ENCODE measurements at places on chromosomes 13 and 19.

- DNase-seq, result no peak
Observed at GRCh38 chr19:5086230-5086629, 117.3 kb downstream of the KDM4B start.

GRCh38 chr13:90898811-90899210, 448.7 kb upstream of the MIR17HG start:
- no peak for DNase-seq

- DNase-seq, result no peak
Observed at GRCh38 chr13:52931539-52932431, 83.3 kb upstream of the PCDH8 start.

GRCh38 chr13:99014522-99014921, 36.7 kb upstream of the DOCK9 start:
- DNase-seq, result no peak

GRCh38 chr19:35896643-35897040, 3.7 kb downstream of the NFKBID start:
- DNase-seq, result no peak

- no peak for DNase-seq
Observed at GRCh38 chr19:20969498-20969897, 46.4 kb downstream of the ZNF85 start.

DNA sequence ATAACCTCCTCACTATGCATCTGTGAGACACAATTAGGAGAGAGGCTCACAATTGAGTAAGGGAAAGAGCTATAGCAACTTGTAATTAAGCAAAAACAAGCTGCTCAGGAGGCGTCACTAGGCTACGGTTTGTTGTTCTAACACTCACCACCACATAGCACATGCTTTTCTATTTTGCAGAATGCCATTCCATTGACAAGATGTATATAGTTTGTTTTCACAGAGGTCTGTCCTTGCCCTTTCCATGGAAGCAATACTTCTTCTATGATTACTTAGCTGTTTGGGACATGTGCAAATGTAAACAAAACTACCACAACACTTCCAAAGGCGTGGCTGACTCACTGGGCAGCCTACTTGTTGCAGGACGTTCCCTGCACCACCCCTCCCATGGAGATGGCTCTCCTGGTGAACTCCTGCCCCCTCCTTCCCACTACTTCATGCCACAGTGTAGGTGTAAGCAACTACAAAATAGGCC, 33.9 kb upstream of the FAM216B start:
- DNase-seq, result no peak

DNA sequence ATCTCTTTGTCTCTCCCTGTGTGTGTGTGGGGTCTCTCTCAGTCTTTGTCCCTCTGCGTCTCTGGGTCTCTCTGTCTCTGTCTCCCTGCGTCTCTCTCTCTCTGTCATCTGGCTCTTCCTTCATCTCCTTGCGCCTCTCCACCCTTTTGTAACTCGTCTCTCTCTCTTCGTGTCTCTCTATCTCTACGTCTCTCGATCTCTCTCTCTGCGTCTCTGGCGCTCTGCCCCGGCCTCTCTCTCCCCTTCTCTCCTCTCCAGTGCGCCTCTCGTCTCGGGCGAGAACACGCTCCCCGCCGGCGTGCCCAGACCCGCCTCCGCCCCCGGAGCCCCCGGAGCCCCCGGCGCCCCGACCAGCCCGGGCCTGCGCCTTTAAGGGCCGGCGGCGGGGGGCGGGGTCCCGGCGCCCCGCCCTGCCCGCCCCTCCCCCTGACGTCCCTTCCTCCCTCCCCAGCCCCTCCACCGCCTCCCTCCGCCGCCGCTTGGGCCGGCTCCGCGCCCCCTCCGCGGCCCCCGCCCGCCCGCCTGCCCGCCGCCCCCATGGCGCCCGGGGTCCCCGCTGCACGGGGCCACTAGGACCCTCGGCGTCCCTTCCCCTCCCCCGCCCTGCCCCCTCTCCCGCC, at the start of gene MARK4:
TSS of gene MARK4 (plus strand) at position 440 of the 620 bp plus-strand sequence. CDS start 318 bp downstream, outside the sequence.
- DNase-seq, result peak; percentile 26

DNA sequence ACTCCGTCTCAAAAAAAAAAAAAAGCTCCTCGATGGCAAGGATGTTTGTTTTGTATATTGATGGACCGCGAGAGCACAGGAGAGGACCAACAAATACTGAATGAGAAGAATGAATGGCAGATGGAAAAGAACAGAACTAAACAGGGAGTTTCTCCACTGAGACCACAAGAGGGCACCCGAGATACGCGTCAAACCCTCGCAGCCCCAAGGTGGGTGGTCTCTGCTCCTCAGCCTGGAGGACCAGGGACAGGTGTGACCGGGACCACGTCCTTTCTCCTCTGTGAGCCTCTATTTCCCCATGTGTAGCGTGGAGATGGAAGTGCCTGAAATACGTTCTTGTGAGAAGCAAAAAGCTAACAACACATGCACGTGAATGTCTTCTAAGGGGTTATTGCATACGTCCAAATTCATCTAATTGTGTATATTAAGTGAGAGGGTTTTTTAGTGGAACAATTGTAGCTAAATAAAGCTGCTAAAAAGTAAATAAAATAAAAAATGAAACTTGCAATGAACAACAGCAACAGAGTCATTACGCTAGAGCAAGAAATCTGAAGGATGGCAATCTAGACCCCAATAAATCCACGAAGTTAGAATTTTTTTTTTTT, 8.3 kb upstream of the CDC42EP5 start:
- no peak for DNase-seq

DNA sequence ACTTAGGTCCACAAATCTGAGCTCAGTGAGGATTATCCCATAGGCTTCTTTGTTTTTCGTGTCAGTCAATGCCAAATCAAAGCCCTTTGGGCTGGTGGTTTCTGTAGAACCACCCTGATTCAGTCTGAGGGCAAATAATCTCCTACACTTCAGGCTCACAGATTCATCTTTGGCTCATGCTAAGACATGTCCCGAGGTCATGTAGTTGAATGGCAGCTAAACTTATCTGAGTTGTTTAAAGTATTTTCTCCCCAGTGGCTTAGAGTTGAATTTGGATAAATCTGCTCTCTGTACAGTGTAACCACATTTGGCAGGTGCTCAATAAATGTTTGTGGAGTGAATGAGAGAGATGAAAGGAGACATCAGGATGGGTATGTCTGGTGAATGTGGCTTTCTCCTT, 13.1 kb upstream of the SLC25A42 start:
- no peak for DNase-seq

GRCh38 chr19:15290166-15290565, 42.2 kb downstream of the BRD4 start:
- DNase-seq, result no peak

- no peak for DNase-seq
Observed at GRCh38 chr13:113862931-113863523, 849 bp downstream of the GAS6 start.

GRCh38 chr19:291561-292280, 518 bp upstream of the PLPP2 start:
- DNase-seq, result no peak

DNA sequence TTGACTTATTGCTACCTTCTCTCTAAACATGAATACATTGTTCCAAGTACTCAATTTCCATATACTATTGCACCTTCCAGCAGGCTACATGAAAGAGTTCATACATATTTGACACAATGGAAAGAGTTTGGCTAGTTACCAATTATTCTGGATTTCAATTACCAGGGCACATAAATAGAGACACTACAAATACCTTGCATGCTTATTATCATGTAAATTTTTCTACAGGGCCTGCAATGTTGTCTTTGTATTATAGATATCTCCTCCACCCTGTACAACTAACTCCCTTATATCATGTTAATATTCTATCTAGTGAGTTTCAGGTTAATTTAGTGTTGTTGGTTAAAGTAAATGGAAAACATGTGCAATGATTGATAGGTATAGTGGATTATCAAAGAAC, 540.7 kb upstream of the SLITRK5 start:
- no peak for DNase-seq

DNA sequence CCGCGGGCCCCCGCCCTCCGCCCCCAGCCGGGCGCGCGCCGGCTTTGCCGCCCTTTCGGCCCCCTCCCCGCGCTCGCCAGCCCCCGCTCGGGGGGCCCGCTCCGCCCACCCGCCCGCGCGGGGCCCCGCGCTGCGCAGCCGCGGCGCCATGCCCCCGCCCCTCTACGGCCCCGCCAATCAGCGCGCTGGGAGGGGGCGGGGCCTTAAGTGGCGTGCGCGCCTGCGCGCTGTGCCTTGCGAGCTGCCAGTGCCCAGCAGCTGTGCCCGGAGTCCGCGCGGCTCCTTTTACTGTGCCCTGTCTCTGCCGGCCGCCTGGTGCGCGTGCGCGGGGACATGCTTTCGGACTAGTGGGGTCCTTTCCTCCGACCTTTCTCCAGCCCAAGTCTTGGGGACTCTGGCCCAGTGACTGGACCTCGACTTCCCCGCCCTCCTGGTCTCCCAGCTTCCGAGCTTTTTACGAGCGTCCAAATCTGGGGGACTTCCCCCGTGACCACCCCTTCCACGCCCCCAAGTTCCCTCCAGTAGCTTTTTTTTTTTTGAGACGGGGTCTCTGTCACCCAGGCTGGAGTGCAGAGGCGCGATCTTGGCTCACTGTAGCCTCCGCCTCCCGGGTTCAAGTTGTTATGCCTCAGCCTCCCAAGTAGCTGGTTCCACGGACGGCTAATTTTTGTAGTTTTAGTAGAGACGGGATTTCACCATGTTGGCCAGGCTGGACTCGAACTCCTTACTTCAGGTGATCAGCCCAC, at the start of gene MBD3:
TSS of gene MBD3 (minus strand) at position 111 of the 746 bp plus-strand sequence. CDS start 234 bp downstream, outside the sequence.
- DNase-seq, result peak; percentile 91

DNA sequence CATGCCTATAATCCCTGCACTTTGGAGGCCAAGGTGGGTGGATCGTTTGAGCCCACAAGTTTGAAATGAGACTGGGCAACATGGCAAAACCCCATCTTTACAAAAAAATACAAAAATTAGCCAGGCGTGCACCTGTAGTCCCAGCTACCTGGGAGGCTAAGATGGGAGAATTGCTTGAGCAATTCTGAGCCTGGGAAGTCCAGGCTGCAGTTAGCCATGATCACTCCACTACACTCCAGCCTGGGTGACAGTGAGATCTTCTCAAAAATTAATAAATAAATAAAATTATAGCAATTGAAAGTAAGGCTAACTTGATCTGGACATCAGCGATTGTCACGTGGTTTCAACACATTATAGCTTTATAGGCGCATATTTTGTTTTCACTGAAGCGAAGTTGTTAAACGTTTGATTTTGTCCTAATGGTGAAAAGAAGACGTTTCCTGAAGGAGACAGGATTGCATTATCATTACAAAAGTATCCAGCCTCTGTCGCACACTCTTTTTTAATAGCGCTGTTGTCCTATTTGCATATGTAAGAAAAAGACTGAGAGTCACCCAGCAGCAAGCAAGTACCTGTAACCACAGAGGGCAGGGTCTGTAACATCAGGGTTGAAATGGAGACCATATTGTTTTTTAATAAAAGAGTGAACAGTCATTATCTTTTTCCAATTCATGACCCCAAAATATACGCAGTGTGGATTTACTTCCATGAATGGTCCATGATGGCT, 335.7 kb downstream of the DCT start:
- no peak for DNase-seq

DNA sequence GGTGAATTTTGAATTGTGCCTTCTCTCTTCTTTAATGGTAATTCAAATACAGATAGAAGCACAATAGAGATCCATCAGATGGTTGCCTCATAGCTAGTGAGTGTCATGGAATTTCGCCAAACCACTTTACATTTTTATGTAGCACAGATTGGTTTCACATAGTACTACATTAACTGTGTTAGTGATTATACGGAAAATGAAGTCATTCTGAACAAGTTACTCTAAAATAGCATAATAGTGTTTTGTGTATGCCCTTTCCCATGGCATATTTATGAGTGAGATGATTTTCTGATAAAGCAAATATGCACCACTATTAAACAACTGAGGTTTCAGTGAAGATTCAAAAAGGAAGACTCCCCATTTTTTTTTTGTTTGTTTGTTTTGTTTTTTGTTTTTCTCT, 1623.5 kb downstream of the PCDH9 start:
- DNase-seq, result no peak

DNA sequence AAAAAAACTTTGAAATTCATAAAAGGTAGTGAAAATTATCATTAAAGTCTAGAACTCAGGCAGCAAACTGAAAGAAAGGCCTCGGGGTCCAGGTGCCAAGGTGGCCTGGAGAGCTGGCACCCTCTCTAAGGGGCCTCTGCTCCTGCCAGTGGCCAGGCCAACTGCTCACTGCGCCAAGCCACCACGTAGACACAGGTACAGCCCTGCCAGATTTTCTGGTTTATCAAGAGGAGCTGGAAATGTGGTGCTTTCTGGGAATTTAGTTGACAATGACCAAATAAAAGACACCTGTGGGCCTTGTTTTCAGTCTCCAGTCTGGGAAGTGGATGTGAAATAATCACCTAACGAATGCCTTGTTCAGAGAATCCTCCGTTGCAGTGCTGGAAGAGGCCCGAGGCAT, 22.8 kb downstream of the ZNF574 start:
- no peak for DNase-seq

DNA sequence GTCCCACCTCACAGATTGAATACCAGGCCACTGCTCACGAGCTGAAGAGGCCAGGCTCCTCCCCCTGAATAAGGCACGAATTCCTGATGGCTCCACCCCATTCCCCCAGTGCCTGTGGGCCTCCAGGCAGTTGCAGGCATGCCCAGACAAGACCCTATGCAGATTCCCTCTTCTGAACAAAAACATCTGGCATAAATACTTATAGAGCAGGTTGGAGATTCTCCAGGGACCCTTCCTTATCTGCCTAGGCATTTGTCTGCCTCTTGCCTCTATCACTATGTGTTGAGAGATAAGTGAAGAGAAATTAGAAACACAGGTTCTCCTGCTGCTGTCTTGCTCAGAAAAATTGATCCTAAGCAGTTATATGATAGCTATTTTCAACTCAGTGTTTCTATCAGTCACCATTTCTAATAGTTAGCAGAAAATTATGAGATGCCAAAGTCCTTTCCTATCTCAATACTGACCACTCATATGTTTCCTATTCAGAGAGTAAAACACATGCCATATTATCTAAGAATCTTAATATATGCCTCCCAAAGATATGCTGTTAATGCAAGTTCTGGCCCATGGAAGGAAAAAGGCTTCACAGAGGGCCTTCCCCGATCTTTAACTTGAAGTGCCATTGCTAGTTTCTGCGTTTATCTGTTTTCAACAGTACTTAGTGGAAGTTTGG, 364.0 kb downstream of the KCTD12 start:
- DNase-seq, result no peak

DNA sequence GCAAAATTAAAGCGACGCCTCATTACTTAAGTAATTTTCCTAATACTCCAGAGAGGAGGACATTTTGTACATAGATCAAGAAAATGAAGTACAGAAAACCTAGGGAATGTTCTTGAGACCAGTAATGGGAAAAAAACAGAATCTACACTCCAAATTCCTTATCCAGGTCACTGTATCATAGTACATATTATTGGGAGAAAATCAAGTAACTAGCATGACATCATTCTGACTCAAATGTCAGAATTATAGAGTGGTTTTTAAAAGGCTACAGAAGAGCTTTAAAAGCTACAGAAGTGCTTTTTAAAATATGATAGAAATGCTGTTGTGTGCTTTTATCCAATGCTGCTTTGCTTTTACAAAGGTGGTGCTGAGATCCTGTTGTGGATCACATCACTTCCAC, 86.3 kb upstream of the SLC15A1 start:
- DNase-seq, result no peak

GRCh38 chr19:49107625-49108459, 6.3 kb upstream of the LIN7B start:
- no peak for DNase-seq

- no peak for DNase-seq
Observed at GRCh38 chr13:108495646-108496361, 133.6 kb upstream of the MYO16 start.

- DNase-seq, result no peak
Observed at GRCh38 chr13:74485757-74486156, 351.6 kb upstream of the KLF12 start.
